ENCODE measurements at places on chromosomes 6 and 20.

DNA sequence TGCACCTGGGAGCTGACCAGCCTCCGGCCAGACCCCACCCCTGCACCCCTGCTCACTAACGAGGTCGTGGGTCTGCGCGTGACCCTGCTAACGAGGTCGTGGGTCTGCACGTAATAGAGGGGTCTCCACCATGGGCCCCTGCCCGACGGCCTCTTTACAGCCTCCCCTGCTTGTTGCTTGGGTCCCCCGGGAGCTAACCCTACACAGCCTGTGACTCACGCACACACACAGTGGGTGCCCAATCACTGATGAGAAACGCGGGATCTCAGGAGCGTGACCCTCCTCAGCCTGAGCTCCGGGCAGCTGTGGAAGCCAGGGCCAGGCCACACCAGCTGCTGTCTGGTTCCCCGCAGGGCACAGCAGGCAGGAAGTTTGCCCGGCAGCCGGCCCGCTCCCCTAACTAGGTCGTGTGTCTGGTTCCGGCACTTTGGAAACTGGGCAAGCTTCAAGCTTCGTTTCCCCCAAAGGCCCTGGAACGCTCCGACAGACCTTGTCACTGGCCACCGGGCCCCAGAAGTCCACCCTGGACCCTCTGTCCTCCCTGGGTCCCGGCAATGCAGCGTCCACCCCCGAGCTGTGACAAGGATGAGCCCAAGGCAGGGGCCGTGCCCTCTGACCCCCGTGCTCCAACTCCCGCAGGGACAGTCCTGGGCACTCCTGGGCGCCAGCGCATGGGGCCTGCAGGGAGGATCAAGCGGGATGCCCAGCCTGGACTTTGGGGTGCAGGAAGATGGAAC is 767 bp downstream of the PTK6 start:
- DNase-seq, result no peak

DNA sequence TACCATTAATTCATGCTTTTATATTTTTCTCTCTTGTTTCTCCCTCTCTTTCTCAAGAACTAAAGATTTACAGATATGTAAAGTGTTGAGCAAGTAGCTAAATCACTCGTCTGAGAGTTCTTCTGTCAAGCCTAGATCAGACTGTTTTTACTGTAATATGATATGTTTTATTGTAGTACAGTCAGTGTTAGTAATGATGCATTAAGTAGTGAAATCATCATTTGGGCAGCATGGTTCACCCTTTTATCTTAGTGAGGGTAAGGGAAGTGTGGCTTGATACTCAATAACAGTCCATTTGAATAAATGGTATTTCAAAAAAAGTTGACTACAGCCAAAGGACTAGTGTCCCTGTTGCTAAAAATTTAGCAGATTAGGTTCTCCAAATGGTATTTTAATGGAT is 9.2 kb downstream of the CYB5R4 start:
- no peak for DNase-seq

DNA sequence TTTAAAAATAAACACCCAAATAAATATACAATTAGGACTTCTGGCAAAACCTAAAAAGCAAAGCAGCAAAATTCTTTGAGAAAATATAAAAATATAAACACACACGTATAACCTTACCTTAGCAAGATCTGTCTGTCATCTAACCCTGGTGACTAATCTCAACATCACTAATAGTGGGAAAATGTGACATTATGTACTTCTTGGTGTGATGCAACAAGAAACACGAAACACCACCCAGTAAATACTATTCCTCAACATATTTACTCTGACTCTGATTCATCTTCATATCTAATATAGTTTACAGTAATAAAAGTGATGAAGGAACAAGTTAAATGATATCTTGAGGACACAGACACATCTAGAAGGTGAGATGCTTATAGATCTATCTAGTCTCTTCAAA is 332.6 kb upstream of the MANEA start:
- DNase-seq, result no peak

- DNase-seq, result no peak
Measured at GRCh38 chr6:112037783-112038216, 16.1 kb upstream of the CCN6 start.

- no peak for DNase-seq
Measured at GRCh38 chr6:170523256-170524171, 29.6 kb downstream of the PSMB1 start.

- DNase-seq, result no peak
Measured at GRCh38 chr6:156273065-156273711, 504.0 kb upstream of the ARID1B start.

DNA sequence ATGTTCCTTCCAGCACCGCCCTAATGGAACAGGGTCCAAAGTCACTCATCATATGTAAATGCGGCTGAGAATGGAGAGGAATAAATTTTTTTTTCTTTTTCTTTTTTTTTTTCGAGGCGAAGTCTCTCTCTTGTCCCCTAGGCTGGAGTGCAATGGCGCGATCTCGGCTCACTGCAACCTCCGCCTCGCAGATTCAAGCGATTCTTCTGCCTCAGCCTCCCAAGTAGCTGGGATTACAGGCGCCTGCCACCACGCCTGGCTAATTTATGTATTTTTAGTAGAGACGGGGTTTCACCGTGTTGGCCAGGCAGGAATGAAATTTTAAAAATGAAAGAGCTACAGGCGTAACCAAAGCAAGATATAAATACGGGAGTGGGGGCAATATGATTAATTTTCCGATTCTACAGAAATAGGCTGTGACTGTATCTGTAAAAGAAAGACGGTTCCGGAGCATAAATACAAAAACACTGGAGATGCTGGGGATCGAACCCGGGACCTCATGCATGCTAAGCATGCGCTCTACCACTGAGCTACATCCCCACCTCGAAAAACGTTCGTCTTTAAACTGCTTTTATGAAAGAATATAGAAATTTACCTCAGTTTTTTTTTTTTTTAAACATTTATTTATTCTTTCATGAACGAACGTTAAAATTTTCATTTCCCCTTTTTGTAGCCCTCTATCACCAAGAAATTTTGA is 132.2 kb downstream of the GPX5 start:
- DNase-seq, result peak; percentile 86

- peak; percentile 78 for DNase-seq
Measured at GRCh38 chr6:108798670-108799353, 49.4 kb upstream of the ARMC2 start.

DNA sequence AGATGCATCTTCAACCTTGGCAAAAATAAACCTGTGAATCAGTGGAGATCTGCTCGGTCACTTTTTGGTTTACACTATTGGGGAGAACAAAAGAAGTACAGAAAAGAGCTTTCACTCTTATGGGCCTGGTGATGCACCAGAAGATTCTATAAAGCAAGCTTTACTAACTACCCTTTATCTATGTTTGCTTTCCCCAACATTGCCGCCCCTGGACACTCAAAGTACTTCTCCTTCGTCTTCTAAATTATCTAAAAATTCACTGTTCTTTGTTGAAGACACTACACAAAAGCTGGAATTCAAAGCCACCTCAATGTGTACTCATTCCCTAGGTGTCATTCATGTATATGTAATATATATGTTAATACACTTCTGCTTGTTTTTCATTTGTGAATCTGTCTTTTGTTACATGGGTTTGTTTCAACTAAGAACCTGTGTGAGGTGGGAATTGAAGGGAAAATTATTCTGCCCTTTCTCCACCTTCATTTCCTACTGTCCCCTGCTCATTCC is 97.9 kb upstream of the BTN3A2 start:
- no peak for DNase-seq

DNA sequence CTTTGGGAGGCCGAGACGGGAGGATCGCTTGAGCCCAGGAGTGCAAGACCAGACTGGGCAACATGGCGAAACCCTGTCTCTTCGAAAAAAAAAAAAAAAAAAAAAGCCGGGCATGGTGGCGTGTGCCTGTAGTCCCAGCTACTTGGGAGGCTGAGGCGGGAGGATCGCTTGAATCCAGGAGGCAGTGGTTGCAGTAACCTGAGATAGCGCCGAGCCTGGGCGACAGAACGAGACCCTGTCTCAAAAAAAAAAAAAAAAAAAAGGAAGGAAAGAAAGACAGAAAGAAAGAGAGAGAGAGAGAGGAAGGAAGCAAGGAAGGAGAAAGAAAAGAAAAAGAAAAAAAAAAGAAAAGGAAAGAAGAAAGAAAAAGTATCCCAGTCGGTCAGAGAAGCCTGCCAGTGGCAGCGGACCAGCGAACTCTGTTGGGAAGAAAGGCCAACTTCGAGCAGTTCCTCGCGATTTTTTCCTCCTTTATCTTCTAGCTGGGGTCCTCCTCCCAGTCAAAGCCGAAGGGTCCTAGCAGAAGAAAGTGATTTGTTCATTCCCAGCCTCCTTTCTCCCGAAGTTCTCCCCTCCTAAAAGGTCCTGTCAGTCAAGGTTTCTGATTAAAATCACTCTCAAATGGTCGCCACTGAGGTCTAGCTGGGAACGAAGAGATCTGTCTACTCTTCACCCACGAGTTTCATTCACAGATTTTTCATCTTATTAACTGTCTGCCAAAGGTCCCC is 2.4 kb upstream of the SYCP2L start:
- DNase-seq, result no peak

DNA sequence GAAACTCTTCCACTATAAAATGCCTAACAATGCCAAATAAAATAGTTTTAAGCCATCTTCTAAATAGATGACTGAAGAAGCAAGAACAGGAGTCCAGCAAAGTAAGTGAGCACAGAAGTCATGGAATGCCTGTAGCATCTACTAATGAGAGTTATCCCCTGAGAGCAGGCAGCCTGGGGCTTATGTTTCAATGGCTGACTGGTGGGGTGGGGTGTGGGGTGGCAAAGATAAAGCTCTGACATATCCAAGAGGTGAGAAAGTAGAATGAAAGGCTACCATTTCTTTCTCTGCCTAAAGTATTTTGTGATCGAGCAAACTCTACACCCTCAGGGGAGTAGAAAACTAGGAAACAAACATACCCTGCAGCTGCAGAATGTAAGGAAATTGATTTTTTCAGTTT is 348.8 kb downstream of the TFAP2B start:
- no peak for DNase-seq

GRCh38 chr6:165988757-165989456 is 178.7 kb downstream of the TBXT start:
- peak; percentile 38 for DNase-seq

DNA sequence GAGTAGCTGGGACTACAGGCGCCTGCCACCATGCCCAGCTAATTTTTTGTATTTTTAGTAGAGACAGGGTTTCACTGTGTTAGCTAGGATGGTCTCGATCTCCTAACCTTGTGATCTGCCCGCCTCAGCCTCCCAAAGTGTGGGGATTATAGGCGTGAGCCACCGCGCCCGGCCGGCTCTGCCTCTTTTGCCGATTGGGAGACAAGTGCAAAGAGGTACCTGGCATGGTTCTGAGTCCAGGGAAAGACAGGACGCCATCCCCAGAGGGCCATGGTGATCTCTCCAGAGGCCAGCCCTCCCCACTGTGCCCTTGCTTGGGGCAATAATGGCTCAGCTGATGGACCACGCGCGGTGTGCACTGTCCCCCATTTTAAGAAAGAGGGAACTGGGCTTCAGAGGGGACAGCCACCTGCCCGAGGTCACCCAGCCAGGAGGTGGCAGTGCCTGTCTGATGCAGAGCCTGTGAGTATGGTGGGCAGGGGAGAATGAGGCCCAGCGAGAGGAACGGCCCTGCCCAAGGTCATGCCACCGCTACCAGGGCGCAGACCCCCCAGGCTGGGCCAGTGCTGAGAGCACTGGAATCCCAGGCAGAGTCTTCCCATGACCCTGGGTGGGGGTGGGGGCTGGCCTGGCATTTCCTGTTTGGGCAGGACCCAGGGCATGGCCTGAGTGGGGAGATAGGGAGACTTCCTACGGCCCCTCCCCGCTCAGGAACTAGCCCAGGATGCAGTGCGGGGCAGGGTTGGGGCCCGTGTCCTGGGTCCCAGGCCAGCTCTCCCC is 61.0 kb downstream of the SNAI1 start:
- no peak for DNase-seq

DNA sequence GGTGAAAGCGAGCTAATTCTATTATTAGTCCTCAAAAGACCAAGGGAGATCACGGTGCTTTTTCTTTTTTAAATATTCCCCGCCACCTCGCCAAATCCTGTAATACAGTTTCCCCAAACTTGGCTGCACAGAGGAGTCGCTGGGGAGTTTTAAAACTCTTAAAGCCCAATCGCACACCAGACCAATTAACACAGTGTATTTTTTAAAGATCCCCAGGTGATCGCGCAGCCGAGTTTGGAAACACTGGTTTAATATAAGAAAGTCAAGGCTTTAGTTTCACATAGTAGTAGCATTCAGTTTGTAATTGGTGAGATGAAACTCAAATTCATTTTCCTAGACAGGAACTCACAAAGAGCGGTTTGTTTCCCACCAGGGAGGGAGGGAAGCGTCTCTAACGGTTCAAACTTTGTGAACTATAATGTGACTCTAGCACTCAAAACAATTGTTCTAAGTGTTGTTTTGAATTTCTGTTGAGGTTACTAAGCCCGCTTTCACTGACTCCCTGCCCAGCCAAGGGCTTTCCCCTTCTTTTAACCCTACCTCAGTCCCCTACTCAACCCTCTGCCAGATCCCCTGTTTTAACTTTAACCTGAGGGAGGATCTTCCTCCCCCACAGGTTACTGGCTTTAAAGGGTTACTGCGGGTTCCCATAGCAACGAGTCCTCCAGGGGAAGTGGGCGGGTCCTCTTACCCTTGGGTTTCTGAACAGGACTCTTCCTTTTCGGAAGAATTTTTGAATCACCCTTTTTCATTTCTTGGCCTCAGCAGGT is 25.7 kb upstream of the BTBD3 start:
- DNase-seq, result peak; percentile 88

DNA sequence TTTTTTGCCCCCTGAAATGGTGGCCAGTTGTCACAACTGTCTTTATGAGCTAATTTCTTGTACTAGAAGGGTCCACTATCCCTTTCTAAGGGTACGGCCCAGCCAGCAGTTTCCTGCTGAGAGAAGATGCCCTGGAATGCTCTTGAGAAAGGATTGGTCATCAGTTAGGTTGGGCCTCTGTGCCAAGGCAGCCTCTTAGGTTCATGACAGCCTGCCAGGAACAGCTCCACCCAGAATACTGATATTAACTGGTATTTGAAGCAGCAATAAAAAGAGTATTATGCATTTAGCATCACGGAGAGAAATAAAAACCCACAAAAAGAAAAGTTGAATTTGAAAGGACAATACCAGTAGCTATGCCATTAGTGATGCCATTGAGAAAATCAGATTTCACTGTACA is 9.0 kb upstream of the HINT3 start:
- no peak for DNase-seq

DNA sequence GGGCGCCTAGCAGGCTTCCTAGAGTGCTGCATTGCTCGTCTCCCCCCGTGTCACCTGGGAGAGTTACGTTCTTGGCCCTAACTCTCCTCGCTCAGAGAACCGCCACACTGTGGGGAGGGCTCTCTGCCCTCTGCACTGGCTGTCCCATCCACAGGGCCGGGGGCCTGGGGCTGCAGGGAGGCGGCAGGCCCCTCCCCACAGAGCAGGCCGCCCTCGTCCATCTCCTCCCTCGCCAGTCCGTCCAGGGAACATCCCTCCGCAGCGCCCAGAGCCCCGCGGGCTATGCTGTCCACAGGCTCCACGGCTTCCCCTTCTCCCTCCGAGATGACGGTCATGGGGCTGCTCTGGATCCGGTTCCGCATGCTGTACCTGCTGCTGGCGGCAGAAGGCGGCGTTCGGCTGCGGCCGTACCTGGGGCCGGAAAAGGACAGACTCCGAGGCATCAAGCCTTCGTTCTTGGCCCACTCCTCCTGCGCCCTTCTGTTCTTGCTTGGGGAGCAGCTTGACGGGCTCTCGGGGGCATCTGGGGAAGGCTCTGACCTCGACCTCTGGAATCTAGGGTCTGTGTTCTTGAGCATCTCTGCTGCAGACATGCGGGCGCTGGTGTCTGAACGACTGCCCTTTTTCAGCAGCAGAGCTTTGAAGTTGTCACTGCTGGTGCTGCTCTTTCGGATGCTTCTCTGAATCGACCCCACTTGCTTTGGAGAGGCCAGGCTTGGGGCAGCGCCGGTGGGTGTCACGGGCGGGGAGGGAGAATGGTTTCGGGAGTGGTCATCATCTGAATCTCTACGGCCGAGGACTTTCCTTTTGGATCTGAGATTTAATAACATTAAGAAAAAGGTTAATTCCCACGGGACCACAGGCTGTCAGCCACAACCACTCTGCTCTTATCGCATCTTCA is 20.2 kb downstream of the HEBP2 start:
- DNase-seq, result no peak
